ENCODE measurements at places on chromosomes 5 and 9.

- no peak for DNase-seq
These were observed 107.9 kb downstream of the PHF2 start for GRCh38 chr9:93684161-93684765.

GRCh38 chr5:61279725-61280124 lies 52.3 kb upstream of the ZSWIM6 start:
- no peak for DNase-seq

DNA sequence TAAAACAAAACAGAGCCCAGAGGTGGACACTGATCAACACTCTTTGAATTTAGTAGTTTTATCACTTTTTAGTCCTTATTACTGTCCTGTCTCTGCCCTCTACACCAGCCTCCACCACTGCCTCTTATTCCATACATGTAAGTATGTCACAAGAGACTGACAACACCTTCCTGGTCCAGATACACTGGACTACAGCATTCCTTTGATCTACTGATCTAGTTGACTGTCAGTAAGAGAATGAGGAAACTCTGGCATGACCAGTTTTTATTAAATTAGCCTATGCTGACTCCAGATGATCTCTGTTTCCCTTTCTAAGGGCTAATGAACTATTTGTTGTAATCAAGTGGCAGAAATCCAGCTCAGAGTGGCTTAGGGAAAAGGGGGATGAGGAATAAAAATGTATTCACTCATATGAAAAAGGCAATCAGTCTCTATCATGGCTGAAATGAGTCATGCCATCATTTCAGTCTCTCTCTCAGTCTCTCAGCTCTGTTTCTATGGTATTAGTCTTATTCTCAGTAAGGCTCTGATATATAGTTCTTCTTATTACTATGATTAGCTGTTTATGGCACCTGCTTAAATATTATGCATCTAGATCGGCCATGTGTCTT lies 5.5 kb downstream of the ARHGEF37 start:
- DNase-seq = no peak

GRCh38 chr9:125304273-125304672 lies 42.6 kb downstream of the GAPVD1 start:
- DNase-seq = no peak

GRCh38 chr5:148387325-148387724 lies 3.6 kb downstream of the FBXO38 start:
- no peak for DNase-seq

DNA sequence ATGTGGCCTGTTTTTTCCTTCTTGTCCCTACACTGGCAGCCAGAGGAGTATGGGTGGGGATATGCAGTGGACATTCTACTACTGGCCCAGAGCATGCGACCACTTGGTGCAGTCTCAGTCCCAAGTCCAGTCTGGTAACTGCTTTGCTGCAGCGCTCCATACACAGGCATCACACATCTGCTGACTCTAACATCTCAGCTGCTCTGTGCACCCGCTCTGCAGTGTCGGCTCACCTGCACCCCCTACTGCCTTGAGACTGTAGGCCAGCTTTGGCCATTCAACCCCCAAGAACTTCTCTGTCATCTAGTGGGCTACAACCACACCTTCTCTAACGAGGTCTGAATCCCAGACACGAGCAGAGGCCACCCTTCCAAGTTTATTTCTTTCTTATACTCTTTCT lies 46.4 kb upstream of the SLCO6A1 start:
- DNase-seq = no peak

DNA sequence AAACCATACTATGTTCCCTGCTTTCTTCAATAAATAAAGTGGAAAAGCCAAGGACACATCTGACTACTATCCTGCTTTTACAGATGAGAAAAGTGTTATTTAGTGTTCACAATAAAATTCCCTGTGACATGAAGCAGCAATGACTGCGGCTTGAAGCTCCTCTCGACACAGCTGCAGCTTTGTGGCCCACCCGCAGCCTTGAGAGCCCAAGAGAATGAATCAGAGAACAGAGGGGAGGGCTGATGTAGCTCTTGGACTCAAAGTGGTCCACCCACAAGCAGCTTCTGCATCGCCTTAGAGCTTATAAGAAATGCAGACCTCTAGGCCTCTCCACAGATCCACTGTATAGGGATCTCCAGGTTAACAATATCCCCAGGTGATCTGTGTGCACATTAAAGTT lies 181.3 kb upstream of the GNA14 start:
- no peak for DNase-seq

GRCh38 chr9:132862533-132862932 lies 15.6 kb downstream of the AK8 start:
- no peak for DNase-seq

- no peak for DNase-seq
These were observed 63.4 kb downstream of the TLE1 start for GRCh38 chr9:81625969-81626368.

DNA sequence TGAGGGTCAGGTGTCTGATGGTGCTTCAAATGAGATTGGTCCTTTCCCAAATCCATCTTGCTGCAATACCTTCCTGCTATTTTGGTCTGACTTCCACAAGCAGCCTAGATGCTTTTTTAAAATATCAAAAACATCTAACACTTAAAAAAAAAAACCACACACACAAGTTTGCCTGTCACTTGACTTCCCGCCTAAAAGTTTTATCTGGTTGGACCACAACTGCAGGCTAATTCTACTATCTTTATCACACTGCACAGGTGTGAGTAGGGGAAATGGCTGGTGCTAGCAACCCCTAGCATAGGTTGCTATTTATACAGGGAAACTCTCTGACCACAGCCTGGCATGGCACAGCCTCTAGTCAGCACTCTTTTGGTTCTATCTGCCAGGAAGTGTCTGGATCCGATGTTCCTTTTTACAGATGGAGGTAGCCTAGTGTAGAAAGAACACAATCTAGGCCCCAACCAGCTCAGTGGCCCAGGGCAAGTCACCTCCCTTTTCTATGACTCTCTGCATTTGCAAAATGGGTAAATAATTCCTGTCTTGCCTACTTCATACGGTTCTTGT lies at the start of gene HEMGN:
HEMGN (minus strand) TSS at position 92 of the 564 bp plus-strand sequence; CDS start at position 56, 36 bp downstream.
- DNase-seq = no peak

GRCh38 chr9:123334639-123335038 lies 21.4 kb upstream of the CRB2 start:
- no peak for DNase-seq

DNA sequence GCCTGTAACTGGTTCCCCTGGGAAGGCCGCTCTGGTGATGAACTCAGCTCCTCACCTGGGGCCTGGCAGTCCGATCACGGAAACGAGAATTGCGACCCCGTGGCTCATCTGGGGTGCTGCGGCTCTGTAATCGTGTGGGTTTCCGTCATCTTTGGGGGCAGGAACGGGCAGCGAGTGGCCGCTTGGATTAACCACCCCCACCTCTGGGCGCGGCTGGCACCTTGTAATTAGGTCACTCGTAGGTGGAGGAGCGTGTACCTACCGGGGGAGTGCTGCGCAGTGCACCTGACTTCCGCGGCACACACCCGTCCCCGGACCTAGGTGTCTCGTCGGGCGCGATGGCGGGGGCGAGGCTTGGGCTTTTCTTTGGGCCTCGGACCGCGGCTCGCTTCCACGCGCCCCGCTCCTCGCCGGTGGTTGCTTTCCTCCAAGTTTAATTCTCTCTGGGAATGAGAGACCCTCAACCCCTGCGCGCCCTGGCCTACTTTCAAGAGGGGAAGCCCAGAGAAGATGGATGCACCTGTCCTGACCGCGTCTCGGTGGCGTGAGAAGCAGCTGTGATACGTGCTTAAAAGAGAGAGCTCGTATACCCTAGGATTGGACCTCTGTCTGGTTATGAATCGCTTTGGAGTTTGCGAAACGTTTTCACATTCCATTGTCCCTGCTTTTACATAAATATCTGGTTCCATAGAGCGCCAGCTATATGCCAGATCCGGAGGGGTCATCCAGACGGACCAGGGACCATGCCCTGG lies 744 bp upstream of the PPP2CA start:
- no peak for DNase-seq
